ENCODE measurements at places on chromosomes 3 and 15.

DNA sequence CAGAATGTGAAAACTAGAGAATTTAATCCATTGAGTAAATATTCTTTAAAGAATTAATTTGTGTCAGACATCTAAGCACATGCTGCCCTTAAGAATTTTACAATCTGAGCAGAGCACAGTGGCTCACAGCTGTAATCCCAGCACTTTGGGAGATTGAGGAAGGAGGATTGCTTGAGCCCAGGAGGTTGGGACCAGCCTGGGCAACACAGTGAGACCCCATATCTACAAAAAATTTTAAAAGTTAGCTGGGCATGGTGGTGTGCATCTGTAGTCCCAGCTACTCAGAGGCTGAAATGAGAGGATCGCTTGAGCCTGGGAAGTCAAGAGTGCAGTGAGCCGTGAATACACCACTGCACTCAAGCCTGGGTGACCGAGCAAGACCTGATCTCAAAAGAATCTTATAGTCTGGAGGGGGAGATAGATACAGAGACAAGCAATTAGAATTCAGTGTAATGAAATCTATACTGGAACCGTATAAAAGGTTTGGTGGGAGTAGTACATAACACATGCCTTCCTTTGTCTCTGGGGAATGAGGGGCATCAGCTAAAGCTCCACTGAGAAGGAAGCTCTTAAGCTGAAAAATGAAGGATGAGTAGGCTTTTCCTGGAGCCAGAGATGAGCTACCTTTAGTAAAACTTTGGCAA lies 21.2 kb downstream of the ATP11B start:
- DNase-seq = no peak

- no peak for DNase-seq
These were observed 72.7 kb downstream of the UBE2E2 start for GRCh38 chr3:23275814-23276213.

GRCh38 chr3:177357352-177358090 lies 160.2 kb upstream of the TBL1XR1 start:
- no peak for DNase-seq

- no peak for DNase-seq
These were observed 17.5 kb downstream of the RFTN1 start for GRCh38 chr3:16496008-16496407.
